Osteoblast (primary cell): ENCODE measurements at places on chromosomes 13 and 19. TPM values are rescaled to one million over a fixed set of nuclear protein-coding genes. Genes with fewer than 3 reads are reported as not detected.

DNA sequence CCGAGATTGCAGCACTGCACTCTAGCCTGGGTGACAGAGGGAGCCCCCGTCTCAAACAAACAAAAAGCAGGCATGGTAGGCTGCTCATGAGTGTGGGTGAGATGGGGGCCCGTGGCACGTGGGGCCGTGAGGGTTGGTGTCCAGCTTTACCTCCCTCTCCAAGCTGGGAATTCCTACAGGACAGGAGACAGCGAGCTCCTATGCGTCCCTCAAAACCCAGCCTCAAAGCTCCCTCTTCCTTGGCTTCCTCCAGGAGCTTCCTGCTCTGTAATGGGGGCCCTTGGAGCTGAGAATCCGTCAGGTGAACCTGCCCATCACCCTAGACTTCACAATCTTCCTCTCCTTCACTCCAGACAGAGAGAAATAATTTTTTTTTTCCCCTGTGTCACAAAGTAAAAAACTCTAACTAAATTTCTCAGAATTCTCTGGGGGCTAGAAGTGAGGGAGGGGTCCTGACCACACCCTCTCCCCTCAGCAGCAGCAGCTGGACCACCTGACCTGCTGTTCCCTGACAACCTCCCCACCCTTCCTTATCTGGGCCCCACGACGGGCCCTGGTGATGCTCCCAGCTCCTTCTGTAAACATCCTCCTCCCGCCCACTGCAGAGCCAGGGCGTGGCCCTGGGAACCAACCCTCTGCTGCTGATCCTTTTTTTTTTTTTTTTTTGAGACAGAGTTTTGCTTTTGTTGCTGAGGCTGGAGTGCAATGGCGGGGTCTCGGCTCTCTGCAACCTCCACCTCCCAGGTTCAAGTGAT, 22.1 kb upstream of the WDR18 start:
- no peaks in the 10 kb centered on the region for H3K27me3 ChIP-seq
- peaks cover 3% of the 10 kb centered on the region for H3K4me1 ChIP-seq
- H3K27ac ChIP-seq: no peak overlapping the region
- peaks cover 16% of the 10 kb centered on the region for H3K36me3 ChIP-seq
- DNase-seq: peak; percentile 97
- no peak overlapping the region for H3K4me3 ChIP-seq

GRIN2D gene
- under 0.01 TPM in 2 replicates for total RNA-seq

KLK12 gene
- total RNA-seq: not detected in 2 replicates

DNA sequence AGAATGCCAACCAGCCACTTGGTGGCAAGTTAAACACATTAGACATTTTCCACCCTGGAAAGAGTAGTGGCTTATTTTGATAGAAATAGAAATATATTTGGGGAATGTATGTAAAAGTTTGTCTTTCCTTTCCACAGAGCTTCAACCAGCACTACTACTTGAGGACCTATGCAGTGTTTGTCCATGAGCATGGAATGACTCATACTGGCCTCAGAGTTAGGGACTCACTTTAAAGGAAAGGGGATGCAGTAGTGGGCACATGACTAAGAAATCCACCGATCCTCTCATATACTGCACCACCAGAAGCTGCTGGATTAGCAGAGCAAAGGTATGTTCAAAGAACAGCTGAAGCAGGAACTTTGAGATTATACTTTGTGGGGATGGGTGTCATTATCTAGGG, 62.6 kb downstream of the LACC1 start:
- no peak overlapping the region for H3K4me3 ChIP-seq
- no peak overlapping the region for H3K27ac ChIP-seq
- peaks cover 16% of the 10 kb centered on the region for H3K27me3 ChIP-seq
- no peaks in the 10 kb centered on the region for H3K4me1 ChIP-seq
- no peak for DNase-seq

DNA sequence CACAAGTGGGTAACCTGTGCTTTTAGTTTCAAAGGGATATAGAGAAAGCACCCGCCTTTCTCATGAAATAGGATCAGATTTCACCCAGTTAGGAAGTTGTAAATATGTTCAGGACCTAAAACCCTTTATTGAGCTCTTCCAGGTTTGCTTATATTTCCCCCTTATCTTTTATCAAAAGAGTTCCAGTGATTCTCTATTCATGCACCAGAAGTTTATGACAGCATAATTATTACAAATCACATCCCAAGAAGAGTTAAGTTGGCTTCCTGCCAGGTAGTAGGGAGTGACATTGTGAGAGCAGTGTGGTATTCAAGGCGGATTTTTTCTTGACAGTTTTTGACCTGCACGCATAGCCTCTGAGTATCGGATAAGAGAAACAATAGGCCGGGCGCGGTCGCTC, 190.3 kb downstream of the STK24 start:
- peaks cover 53% of the 10 kb centered on the region for H3K36me3 ChIP-seq
- H3K27ac ChIP-seq: no peak overlapping the region
- no peak for DNase-seq
- peaks cover 22% of the 10 kb centered on the region for H3K4me1 ChIP-seq

UBAC2 gene
- 36.9 and 43.3 TPM in 2 replicates for total RNA-seq

PEX11G gene
- 2.9 and 4.1 TPM in 2 replicates for total RNA-seq

GRCh38 chr19:42284066-42284501, 15.0 kb downstream of the CIC start:
- peaks cover 54% of the 10 kb centered on the region for H3K4me1 ChIP-seq
- no peak overlapping the region for H3K27ac ChIP-seq
- peak overlapping the region; percentile 66 for H3K4me3 ChIP-seq
- DNase-seq: peak; percentile 100
- H3K27me3 ChIP-seq: no peaks in the 10 kb centered on the region

AMH gene
- total RNA-seq: under 0.01 and 0.29 TPM in 2 replicates

- no peak overlapping the region for H3K27ac ChIP-seq
- no peaks in the 10 kb centered on the region for H3K36me3 ChIP-seq
- H3K4me1 ChIP-seq: no peaks in the 10 kb centered on the region
- no peaks in the 10 kb centered on the region for H3K27me3 ChIP-seq
- no peak for DNase-seq
Measured at GRCh38 chr19:30132343-30133075, 190.5 kb downstream of the URI1 start.

DNA sequence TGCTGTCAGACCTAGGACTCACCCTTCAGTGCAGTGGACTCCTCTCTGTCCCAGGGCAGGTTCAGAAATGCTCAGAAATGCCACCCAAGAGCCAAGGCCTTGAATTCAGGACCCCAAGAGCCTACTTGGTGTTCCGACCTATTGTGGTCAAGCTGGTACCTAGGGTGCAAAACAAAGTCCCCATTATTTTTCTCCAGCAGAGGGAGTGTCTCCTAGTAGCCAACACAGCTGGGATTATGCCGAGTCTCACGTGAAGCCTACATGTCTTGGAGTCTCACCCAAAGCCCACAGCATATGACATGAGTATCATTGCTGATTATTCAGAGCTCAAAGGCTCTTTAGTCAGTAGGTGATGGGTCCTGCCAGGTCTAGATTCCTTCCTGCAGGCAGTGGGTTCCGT, 671.1 kb upstream of the SPRY2 start:
- H3K27me3 ChIP-seq: no peaks in the 10 kb centered on the region
- H3K4me3 ChIP-seq: no peak overlapping the region
- no peak overlapping the region for H3K27ac ChIP-seq
- H3K36me3 ChIP-seq: no peaks in the 10 kb centered on the region
- no peak for DNase-seq

DNA sequence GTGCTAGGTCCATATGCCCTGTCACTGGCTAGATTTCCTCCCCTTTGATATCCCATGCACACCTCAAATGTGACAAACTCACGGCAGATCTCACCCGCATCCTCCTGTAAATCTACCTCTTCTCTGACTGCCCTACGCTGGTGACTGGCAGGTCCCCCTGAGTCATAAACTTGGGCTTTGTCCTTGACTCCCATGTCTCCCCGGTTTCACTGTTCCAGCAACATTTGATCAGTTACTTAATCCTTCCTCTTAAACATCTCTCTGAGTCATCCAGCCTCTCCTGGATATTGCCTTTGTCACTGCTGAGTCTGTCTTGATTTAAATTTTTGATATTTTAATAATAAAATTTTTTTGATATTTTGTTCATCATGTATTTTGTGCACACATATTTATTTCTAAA, 26.5 kb downstream of the FAM216B start:
- DNase-seq: no peak
- H3K4me3 ChIP-seq: no peak overlapping the region
- H3K4me1 ChIP-seq: peaks cover 5% of the 10 kb centered on the region
- H3K27me3 ChIP-seq: no peaks in the 10 kb centered on the region
- no peaks in the 10 kb centered on the region for H3K36me3 ChIP-seq

- H3K27me3 ChIP-seq: no peaks in the 10 kb centered on the region
- DNase-seq: no peak
- H3K27ac ChIP-seq: no peak overlapping the region
Measured at GRCh38 chr19:33208371-33208895, 14.3 kb downstream of the LRP3 start.

DNA sequence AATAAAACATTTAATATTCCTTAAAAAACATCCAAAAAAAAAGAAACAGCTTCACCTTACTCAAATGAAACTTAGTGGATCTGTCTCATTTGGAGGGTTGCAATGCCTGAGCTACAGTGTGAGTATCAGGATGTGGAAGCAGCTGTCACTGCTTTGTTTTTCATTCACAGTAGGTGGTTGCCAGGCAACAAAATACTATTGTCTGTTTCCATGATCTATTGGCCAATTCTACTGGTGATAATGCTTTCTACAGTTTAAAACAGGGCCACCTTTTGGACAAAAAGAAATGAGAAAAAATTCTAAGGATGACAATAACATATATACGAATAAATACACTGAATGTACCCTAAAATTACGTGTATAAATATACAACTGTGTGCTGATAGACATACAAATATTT, 3.0 kb downstream of the ENOX1 start:
- no peak overlapping the region for H3K4me3 ChIP-seq
- no peaks in the 10 kb centered on the region for H3K36me3 ChIP-seq
- no peak overlapping the region for H3K27ac ChIP-seq
- DNase-seq: peak; percentile 41
- peaks cover 18% of the 10 kb centered on the region for H3K4me1 ChIP-seq
- H3K27me3 ChIP-seq: no peaks in the 10 kb centered on the region

GRCh38 chr13:43933378-43933777, 53.7 kb downstream of the LACC1 start:
- DNase-seq: no peak
- peaks cover 11% of the 10 kb centered on the region for H3K27me3 ChIP-seq
- H3K36me3 ChIP-seq: no peaks in the 10 kb centered on the region
- H3K27ac ChIP-seq: no peak overlapping the region
- H3K4me1 ChIP-seq: peaks cover 6% of the 10 kb centered on the region

GRCh38 chr13:104976986-104977385, 1558.5 kb downstream of the EFNB2 start:
- no peak for DNase-seq
- H3K27ac ChIP-seq: no peak overlapping the region
- no peak overlapping the region for H3K4me3 ChIP-seq
- no peaks in the 10 kb centered on the region for H3K27me3 ChIP-seq
- H3K4me1 ChIP-seq: no peaks in the 10 kb centered on the region

CEBPA gene
- total RNA-seq: 3.6 and 5.0 TPM in 2 replicates

GRCh38 chr13:76538004-76538403, 348.2 kb downstream of the KCTD12 start:
- no peak overlapping the region for H3K4me3 ChIP-seq
- no peak overlapping the region for H3K27ac ChIP-seq
- H3K27me3 ChIP-seq: no peaks in the 10 kb centered on the region
